Stimulated activated CD4-positive, alpha-beta T cell treated with anti-CD3 and anti-CD28 coated beads, TNF-alpha, amount 100 ng/mL, for 24 hours (primary cell): ENCODE measurements at places on chromosomes 12 and 14.
A peak's percentile ranks its signal among the peaks of the same experiment; 100 is the strongest.

GRCh38 chr14:24848102-24848790 lies 201.7 kb downstream of the STXBP6 start:
- DNase-seq = no peak

- no peak for DNase-seq
Observed at GRCh38 chr14:76236172-76237130, 84.7 kb downstream of the GPATCH2L start.

GRCh38 chr12:111304642-111305071 lies 64.2 kb downstream of the PHETA1 start:
- peak; percentile 50 for DNase-seq

DNA sequence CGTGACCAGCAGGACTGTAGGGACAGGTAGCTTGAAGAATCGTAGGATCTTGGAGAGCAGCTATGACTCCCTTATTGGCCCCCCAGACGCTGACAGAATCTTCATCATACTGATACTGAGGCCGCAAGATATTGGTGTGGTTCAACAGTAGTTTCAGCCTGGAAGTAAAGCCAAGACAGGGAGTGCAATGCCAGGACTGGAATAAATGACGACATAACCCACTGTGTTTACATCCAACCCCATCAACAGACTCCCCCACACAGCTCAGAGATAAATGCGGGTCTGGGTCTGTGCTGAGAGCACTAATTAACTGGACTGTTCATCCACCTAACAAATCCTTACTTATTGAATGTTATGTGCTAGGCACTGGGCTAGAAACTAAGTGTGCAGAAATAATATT lies 16.6 kb downstream of the NOXRED1 start:
- DNase-seq = no peak

DNA sequence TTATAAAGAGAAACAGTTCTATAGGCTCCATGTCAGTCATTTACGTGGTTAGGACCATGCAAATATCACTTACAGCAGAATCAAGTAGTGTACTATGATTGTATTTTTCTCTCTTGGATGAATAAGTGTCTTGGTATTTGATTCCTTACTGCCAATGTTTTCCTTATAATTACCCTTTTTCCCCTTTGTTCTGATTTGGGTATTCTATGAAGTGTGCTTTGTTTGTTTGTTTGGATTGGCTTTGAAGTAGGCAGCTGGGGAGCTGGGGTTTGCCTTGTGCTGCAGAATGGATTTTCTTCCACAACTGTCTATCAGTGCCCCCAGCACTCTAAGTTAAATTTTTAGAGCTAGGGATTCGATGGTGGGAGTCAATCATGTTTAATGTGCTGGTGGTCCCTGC lies 12.4 kb downstream of the TMEM120B start:
- no peak for DNase-seq

DNA sequence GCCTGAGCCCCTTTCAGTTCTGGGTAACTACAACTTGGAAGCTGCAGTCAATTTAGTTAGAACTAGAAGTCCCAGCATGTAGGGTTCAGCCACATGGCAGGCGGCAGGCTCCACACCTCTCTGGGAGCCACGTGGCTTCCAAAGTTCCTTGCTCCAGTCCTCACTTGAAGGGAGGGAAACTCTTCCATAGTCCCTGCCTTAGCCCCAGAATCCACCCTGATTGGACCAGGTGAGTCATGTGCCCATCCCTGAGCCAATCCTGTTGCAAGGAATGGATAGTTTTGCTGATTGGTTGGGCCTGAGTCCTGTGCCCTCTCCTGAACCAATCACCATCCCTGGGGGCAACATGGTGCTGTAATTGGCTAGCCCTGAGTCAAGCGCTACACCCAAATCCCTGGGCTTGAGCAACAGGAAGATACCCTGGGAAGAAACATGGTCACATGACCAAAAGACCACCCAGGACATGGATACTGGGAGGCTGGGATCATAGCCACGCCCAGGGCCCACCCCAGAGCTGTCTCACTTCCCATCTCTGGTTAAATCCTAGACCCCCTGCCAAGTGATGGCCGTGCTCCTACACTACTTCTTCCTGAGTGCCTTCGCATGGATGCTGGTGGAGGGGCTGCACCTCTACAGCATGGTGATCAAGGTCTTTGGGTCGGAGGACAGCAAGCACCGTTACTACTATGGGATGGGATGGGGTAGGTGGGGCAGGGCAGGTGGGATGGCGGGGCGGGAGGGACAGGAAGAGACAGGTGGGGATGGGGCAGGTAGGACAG lies 154.7 kb downstream of the ADGRD1 start:
- no peak for DNase-seq

- DNase-seq = no peak
Observed at GRCh38 chr14:32692441-32692840, 246.2 kb upstream of the NPAS3 start.

- no peak for DNase-seq
Observed at GRCh38 chr14:35205737-35206136, 83.4 kb downstream of the PRORP start.

GRCh38 chr12:89513544-89513943 lies 11.1 kb downstream of the GALNT4 start:
- no peak for DNase-seq

GRCh38 chr12:89421092-89421835 lies 69.0 kb upstream of the DUSP6 start:
- DNase-seq = no peak
